Trophoblast cell (in vitro differentiated cells and primary cell): ENCODE measurements at places on chromosomes 13 and 19.

GRCh38 chr13:76378767-76379166 is 507.4 kb downstream of the KCTD12 start:
- DNase-seq = no peak

GRCh38 chr13:27353166-27353583 is 71.2 kb upstream of the GTF3A start:
- DNase-seq = peak; percentile 3

GRCh38 chr19:58181902-58182576 is 822 bp upstream of the ZNF274 start:
- peak; percentile 77 for DNase-seq

DNA sequence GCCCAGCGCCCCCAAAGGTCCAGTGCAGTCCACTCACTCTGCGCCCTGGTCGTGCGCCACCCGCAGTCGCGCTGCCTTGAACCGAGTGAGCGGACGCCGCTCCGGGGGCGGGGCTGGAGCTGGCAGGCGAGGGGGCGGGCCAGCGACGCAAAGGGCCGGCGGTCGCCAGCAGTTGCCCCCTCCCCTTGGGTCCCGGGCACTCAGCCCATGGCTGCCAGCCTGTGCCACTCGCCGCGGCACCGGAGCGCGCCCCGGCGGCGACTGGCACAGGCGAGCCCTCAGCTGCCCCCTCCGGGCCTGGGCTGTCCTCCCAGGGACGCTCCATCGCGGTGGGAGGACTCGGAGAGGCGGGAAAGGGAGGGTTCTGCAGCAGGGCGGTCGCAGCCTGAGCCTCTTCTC is at the start of gene S1PR5:
TSS of gene S1PR5 (minus strand) at position 87 of the 399 bp plus-strand sequence. CDS start 2,436 bp downstream, outside the sequence.
- DNase-seq = no peak
